ENCODE measurements at places on chromosomes 3 and 15.

- DNase-seq, result peak; percentile 9
These were observed 53.9 kb upstream of the ATOSA start for GRCh38 chr15:52733088-52733487.

- no peak for DNase-seq
These were observed 132.3 kb downstream of the LRRK1 start for GRCh38 chr15:101051291-101052030.

DNA sequence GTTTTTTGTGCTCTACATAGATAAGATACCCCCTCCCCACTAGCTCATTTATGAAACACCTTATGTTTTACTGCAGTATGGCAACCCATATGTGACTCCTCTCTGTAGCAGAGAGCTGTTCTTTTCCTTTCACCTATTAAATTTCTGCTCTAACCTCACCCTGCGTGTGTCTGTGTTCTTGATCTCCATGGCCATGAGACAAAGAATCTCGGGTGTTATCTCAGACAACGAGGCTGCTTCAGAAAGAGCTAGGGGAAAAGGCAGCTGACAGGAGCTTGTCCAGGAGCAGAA, 18.0 kb downstream of the CCR8 start:
- DNase-seq, result no peak

DNA sequence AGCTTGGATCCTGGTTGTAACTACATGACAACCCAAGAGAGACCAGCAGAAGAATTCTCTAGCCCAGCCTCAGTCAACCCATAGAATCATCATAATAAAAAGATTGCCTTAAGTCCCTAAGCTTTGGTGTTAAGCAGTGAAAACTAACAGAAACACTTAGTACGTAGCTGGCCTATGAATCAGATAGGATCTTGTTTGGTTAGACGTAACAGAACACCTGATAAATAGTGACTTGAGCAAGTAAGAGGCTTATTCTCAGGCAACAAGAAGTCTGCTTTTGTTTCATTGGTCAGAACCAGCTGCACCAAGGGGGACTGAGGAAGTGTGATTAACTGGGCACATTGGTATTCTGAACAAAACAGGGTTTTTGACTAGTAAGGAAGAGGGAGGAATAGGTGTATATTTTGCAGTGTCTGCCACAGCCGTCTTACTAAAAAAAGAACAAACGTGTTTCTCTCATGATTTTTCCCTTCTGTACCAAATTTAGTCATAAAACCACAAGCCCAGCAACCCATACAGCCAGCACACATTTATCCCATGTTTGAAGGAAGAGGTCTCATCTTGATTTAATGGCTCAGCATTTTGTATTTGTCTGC, 53.3 kb upstream of the GLCE start:
- DNase-seq, result no peak

GRCh38 chr15:83709241-83709640, 55.3 kb downstream of the ADAMTSL3 start:
- no peak for DNase-seq

GRCh38 chr3:40790746-40791145, 266.0 kb downstream of the ZNF621 start:
- no peak for DNase-seq

DNA sequence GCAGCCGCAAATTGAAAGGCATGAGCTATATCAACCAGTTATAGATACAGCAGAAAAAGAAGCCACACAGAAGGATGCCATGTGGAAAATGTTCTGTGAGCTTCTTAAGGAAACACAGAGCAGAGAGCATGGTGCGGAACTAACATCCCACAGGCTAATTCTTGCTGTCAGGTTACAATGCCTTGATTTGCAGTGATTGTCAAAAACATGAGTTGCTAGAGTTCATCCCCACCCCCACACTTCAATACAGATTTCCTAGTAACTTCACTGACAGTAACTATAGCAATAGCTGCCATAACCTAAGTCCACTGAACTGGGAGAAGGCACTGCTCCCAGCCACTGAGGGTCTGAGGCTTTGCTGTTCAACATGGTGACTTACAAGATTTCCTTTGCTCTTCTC, 821.6 kb downstream of the SQOR start:
- DNase-seq, result no peak

DNA sequence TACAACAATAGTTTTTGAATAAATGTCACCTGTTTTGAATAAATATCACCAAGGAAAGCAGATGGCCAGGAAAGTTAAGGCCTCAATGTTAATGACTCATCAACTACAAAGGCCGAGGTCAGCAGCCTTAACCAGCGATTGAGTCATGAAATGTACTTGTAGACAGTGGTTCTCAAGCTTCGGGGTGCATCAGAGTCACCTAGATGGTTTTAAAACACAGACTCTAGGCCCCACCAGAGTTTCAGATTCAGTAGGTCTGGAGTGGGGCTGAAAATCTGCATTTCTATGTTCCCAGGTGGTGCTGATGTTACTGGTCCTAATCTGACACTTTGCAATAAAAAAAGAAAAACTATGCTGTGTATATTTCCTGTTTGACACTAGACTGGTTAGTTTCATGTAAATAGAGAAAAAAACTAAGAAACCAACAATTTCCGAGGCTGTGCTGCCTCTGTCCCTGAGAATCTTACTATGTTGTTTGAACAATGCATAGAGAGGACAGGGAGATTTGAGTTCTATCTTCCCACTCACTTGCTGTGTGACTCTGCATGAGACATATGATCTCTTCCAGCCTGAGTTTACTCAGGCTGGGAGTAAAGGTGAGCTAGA, 9.8 kb downstream of the RAB27A start:
- no peak for DNase-seq

DNA sequence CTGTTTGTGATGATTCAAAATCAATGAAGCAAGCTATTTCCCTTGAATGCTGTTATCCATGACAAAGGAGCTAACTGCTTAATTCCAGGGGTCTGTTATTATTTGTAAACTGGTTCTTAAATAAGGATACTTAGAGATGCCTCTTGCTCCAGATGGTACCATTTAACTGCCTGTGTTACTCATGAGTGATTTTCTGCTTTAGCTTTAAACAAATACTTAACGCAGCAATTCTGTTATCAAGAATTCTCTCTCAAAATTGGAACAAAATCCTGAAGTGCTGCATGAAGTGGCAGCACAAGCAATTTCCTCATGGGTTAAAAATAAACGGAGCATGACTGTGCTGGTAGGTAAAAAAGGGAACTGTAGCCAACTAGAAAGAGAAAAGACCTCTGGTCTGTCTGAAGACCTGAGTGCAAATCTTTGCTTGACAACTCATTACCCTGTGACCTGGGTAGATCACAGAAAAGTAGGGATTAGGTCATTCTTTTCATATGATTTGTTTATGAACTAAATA, 62.5 kb upstream of the GBE1 start:
- DNase-seq, result peak; percentile 22

DNA sequence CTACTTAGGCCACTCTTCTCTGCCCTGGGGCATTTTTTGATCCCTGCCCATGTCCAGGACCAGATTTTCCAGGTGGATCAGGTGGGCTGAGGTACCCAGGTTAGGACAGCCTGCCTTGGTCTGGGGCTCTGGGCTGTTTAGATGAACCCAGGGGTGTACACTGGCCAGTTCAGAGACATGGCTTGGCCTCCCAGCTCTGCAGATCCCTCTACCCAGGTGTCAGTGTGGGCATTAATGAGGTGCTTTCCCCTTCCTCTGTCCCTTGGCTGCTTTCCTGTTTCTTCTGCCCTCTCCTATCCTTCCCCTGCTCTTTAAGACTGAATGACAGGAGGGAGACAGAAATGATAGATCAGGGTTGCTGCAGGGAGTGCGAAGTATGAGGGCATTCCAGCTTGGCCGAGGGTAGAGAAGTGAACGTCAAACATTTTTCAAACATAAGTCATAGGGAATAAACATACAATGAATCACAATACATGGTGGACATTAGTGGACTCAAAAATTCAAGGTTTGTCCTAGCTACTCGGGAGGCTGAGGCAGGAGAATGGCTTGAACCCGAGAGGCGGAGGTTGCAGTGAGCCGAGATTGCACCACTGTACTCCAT, 30.5 kb downstream of the RTP1 start:
- no peak for DNase-seq

DNA sequence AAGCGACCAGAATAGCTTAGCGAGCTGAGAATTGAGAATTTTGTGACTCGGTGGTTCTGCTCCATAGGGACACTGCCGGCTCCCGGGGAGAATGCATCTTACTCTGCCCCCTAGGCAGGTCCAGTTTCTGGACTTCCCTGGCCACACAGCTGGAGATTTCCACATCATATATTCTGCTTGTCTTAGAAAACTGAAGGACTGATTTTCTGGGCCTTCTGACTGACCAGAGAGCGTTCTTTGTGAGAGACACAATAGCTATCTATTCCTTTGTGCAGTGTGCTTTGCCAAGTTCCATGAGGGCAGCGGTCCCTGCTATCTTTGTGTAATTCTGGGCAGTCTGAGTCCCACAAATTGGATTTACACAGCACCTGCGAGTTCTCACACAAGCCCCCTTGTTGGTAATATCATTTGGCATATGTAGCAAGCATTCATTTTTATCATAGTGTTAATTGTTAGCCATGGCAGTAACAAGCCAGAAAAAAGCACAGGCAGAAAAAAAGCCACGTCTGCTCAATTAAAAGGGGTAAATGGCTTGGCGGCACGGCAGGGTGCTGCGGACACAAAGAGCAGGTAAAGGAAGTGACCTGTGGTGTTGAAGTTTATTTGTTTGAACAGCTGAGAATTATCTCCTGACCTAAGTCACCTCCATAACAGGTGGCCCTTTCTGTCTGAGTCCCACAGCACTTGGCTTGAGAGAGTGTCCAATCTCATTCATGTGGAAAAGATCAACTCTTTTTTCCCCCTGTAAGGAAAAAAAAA, 688.7 kb downstream of the TUSC7 start:
- DNase-seq, result no peak

- DNase-seq, result no peak
These were observed 19.2 kb downstream of the KBTBD13 start for GRCh38 chr15:65095747-65096104.

DNA sequence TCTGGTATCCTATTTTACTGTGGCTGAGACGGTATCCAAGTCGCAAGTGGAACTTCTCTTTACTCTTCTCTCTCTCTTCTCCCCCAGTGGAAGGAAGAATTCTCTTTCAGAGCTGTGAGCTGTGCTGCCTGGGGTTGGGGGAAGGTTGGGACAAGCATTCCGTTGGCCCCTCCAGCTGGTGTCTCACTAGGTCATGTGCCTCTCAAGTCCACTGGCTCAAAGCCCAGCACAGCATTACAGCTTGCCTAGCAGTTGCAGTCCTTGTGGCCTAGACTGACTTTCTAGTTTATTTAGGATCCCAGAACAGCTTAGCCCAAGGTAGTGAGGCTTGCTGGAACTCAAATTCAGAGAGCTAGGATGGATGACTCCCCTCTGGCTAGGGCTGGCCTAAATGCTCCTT, 76.1 kb upstream of the SPATA16 start:
- DNase-seq, result no peak

DNA sequence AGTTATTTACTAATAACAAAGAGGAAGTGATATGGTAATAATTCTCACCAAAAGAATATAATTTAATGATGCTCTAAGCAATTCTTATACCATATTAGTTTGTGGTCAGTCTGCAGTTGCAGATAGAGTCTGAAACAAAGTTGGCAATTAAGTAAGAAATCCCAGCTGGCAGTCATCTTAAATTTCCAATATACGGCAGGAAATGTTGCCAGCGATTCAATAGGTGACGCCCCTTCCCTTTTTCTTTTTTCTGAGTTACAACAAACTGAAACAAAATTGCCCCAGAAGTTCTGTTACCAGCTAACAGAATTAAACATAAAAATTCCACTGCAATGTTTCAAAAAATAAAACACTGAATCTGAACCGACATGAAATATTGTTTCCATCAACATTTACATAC, 26.7 kb downstream of the LRRFIP2 start:
- DNase-seq, result no peak

GRCh38 chr15:77864211-77865105, 213.1 kb downstream of the TBC1D2B start:
- DNase-seq, result no peak

GRCh38 chr3:10457560-10457959, 47.8 kb downstream of the ATP2B2 start:
- DNase-seq, result no peak

DNA sequence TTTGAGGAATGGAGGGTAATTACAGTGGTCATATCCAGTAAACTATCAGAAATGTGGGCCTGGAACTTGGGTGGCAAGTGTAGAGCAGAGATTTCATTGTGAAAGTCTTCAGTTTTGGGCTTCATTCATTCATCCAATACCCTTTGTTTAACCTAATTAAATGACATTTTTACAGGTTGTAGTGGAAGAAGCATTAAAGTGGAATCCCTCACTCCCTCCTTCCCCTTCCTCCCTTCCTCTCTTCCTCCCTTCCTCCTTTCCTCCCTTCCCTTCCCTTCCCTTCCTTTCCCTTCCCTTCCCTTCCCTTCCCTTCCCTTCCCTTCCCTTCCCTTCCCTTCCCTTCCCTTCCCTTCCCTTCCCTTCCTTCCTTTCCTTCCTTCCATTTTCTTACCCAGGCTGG, 219.3 kb downstream of the PDCD6IP start:
- no peak for DNase-seq

DNA sequence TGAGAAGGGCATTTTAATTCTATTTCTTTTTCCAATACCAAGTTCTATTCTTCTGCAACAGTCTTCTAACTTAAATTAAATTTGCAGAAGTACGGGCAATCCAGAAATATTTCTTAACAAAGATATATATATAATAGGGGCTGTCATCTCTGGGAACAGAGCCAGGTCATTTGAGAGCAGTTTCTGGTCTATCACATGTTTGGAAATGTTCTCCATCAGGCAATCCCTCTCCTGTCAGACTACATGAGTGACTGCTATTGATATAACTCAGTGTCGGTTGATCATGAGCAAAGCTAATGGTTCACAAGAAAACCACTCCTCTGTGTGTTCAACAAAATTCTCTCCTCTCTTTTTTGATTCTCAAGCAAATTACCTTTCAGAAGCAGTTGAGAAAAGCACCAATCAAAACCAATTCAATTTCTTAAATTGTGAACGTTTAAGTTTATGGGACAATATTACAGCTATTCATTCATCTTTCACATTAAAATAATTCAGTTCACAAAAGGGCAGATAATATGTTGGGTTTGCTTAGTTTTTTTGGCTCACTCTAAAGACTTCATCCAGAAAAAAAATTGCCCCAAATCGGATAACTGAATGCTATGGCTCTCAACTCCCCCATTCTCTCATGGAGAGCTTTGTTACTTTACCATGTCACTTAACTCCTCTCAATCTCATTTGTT, 152.9 kb upstream of the TGFBR2 start:
- DNase-seq, result no peak
